A549 treated with RU486 at 1 μM for 4 hours (cell line): ENCODE measurements at places on chromosomes 7 and 10. TPM values are rescaled to one million over a fixed set of nuclear protein-coding genes. Genes with fewer than 3 reads are reported as not detected.

The PRR15 gene
- total RNA-seq = 1.5 to 2.6 TPM (median 2.3 TPM) in 5 replicates

The AFAP1L2 gene
- total RNA-seq = 18.1 to 27.0 TPM (median 25.9 TPM) in 5 replicates

The MCM7 gene
- 234 to 255 TPM (median 254 TPM) in 5 replicates for total RNA-seq

The CALY gene
- 0.54 to 1.3 TPM (median 0.72 TPM) in 5 replicates for total RNA-seq

The CALHM3 gene
- total RNA-seq = 0.35 to 0.53 TPM (median 0.41 TPM) in 5 replicates

The PAX4 gene
- total RNA-seq = not detected in 5 replicates

The C10orf67 gene
- total RNA-seq = 0.03 to 0.24 TPM (median 0.13 TPM) in 4 of 5 replicates, not detected in the other

The ADAMTS14 gene
- 0.05 to 0.07 TPM (median 0.06 TPM) in 5 replicates for total RNA-seq

The KDM7A gene
- total RNA-seq = 2.0 to 2.9 TPM (median 2.7 TPM) in 5 replicates

The DGKI gene
- total RNA-seq = 0.27 to 0.86 TPM (median 0.55 TPM) in 4 of 5 replicates, not detected in the other

The PILRA gene
- total RNA-seq = 3.3 to 6.0 TPM (median 5.8 TPM) in 5 replicates

The SFRP4 gene
- 3.3 to 6.9 TPM (median 4.5 TPM) in 5 replicates for total RNA-seq

The OR13A1 gene
- not detected in 5 replicates for total RNA-seq

The CYP2E1 gene
- total RNA-seq = 0.18 to 0.35 TPM (median 0.22 TPM) in 5 replicates

The RNF32 gene
- 0.77 to 2.1 TPM (median 1.2 TPM) in 5 replicates for total RNA-seq

The PYROXD2 gene
- total RNA-seq = 3.3 to 5.3 TPM (median 3.8 TPM) in 5 replicates

The GATA3 gene
- total RNA-seq = 4.0 to 6.6 TPM (median 5.3 TPM) in 5 replicates

The TEX47 gene
- total RNA-seq = not detected in 5 replicates

The SUN3 gene
- 0.20 TPM in 1 of 5 replicates, not detected in the others for total RNA-seq

The PNLIPRP2 gene
- 0.10 to 0.32 TPM in 2 of 5 replicates, not detected in the others for total RNA-seq

The USP54 gene
- total RNA-seq = 10.1 to 12.5 TPM (median 11.9 TPM) in 5 replicates

The FRAT1 gene
- total RNA-seq = 0.94 to 2.2 TPM (median 1.6 TPM) in 5 replicates

The SCRN1 gene
- 48.4 to 71.5 TPM (median 66.4 TPM) in 5 replicates for total RNA-seq

The LIPN gene
- not detected in 5 replicates for total RNA-seq

The PIP gene
- 0.28 TPM in 1 of 5 replicates, not detected in the others for total RNA-seq

The ADAM12 gene
- total RNA-seq = 4.3 to 5.4 TPM (median 4.9 TPM) in 5 replicates

The COMTD1 gene
- 28.4 to 55.6 TPM (median 42.2 TPM) in 5 replicates for total RNA-seq

The CYP26A1 gene
- total RNA-seq = 2.1 to 4.0 TPM (median 2.5 TPM) in 5 replicates

The HOXA11 gene
- 0.67 to 0.92 TPM (median 0.89 TPM) in 5 replicates for total RNA-seq

The FAM185A gene
- 5.9 to 9.4 TPM (median 8.1 TPM) in 5 replicates for total RNA-seq

The SLC39A12 gene
- not detected in 5 replicates for total RNA-seq

The ITIH5 gene
- 0.03 to 0.13 TPM (median 0.08 TPM) in 3 of 5 replicates, not detected in the others for total RNA-seq

The GPNMB gene
- total RNA-seq = 1.7 to 3.3 TPM (median 2.6 TPM) in 5 replicates

The ECHDC3 gene
- 7.1 to 11.3 TPM (median 8.8 TPM) in 5 replicates for total RNA-seq

The CRPPA gene
- 0.27 to 1.3 TPM (median 0.67 TPM) in 5 replicates for total RNA-seq

The UNC5B gene
- 0.48 to 0.83 TPM (median 0.76 TPM) in 5 replicates for total RNA-seq

The ADRA2A gene
- 0.05 to 0.07 TPM (median 0.06 TPM) in 4 of 5 replicates, not detected in the other for total RNA-seq

The MYL7 gene
- 1.2 TPM in 1 of 5 replicates, not detected in the others for total RNA-seq

The MYL10 gene
- total RNA-seq = not detected in 5 replicates

The STK31 gene
- 0.48 to 1.2 TPM (median 0.89 TPM) in 5 replicates for total RNA-seq

The CUBN gene
- total RNA-seq = 0.02 to 0.30 TPM (median 0.03 TPM) in 5 replicates

The TRIM73 gene
- 1.2 to 2.9 TPM (median 1.9 TPM) in 5 replicates for total RNA-seq

The DOCK4 gene
- 2.5 to 6.0 TPM (median 5.4 TPM) in 5 replicates for total RNA-seq

The ACSL5 gene
- total RNA-seq = 0.14 to 0.32 TPM (median 0.24 TPM) in 4 of 5 replicates, not detected in the other

The PNLIPRP3 gene
- not detected in 5 replicates for total RNA-seq

The NPC1L1 gene
- total RNA-seq = 0.05 to 0.14 TPM (median 0.06 TPM) in 5 replicates

The CALML5 gene
- total RNA-seq = not detected in 5 replicates

The C10orf62 gene
- total RNA-seq = not detected in 5 replicates

The LRRD1 gene
- not detected in 5 replicates for total RNA-seq

The HEPACAM2 gene
- not detected in 5 replicates for total RNA-seq

The CCL26 gene
- 8.2 to 14.4 TPM (median 9.9 TPM) in 5 replicates for total RNA-seq

The NKX1-2 gene
- 0.03 to 0.05 TPM in 2 of 5 replicates, not detected in the others for total RNA-seq

The GIMAP8 gene
- total RNA-seq = not detected in 5 replicates

The IL15RA gene
- total RNA-seq = 3.6 to 5.2 TPM (median 4.5 TPM) in 5 replicates

The ADCY1 gene
- total RNA-seq = 1.3 to 2.7 TPM (median 2.2 TPM) in 5 replicates
